Amygdala (tissue), 56 donors: ENCODE measurements at places on chromosomes 1 and 21.

- no peak for DNase-seq
These were observed 24.1 kb downstream of the TNNT2 start for GRCh38 chr1:201353186-201353940.

- no peak for DNase-seq
These were observed 59.8 kb upstream of the PPP2R5A start for GRCh38 chr1:212225416-212225815.

GRCh38 chr1:170669107-170669445 lies 5.1 kb downstream of the PRRX1 start:
- DNase-seq = no peak

DNA sequence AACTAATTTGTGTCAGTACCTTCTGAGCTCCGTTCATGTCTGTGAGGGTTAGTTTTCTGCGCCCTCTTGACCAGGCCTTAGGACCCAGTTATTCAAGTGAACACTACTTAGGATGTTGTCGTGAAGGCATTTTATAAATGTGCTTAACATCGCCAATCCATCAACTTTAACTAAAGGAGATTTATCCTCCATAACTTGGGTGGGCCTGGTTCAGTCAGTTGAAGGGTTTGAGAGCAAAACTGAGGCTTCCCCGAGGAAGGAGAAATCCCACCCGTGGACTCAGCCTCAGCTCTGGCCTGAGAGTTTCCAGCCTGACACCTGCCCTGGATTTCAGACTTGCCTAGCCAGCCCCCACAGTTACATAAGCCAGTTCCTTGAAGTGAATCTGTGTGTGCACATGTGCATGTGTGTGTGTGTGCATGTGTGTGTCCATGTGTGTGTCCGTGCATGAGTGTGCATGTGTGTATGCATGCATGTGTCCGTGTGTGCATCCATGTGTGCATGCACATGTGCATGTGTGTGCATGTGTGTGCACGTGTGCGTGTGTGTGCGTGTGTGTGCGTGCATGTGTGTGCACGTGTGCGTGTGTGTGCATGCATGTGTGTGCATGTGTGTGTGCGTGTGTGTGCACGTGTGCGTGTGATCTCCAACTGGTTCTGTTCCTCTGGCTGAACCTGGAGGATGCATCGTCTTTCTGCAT lies 62.1 kb upstream of the PDE9A start:
- no peak for DNase-seq

GRCh38 chr1:90834886-90835660 lies 118.0 kb upstream of the BARHL2 start:
- no peak for DNase-seq

DNA sequence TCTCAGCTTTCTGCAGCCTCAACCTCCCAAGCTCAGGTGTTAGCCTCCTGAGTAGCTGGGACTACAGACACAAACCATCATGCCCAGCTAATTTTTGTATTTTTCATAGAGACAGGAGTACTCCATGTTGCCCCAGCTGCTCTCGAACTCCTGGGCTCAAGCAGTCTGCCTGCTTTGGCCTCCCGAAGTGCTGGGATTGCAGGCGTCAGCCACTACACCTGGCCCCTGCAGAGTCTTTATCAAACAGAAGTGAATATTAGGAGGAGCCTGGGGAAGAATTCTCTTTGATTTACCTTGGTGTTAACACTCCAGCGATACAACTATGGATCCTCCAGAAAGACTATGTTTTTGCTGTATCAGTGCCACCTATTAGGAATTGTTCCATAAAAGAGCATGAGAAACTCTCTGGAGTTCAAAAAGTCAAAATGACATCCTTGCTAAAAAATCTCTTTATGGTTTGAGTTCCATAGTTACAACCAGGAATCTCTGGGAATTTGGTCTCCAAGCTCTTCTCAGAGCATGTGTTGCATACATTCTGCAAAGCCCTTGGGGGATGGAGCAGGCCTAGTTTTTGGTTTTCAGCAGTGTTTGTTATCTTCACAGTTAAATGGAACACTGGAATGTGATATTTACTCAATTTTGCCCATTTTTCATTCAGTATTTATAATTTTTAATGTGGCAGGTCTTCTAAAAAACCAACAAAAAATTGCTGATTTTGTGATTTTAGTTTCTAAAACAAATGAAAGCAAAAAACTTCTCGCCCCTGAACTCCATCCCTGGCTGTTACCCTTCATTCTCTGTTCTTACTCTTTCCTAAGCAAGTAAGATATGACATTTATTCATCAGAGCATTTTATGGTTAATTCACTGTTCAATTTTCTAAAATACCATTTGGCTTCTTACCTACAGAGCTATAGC lies 77.3 kb downstream of the OLFML2B start:
- no peak for DNase-seq

- no peak for DNase-seq
These were observed 587 bp downstream of the NKAIN1 start for GRCh38 chr1:31238986-31239613.

- DNase-seq = no peak
These were observed 26.2 kb downstream of the RHBDL2 start for GRCh38 chr1:38915352-38915948.

GRCh38 chr1:58768191-58768731 lies 15.6 kb downstream of the JUN start:
- DNase-seq = no peak

GRCh38 chr1:204523605-204524215 lies 7.5 kb downstream of the MDM4 start:
- DNase-seq = no peak

- DNase-seq = no peak
These were observed 42.3 kb downstream of the RXRG start for GRCh38 chr1:165402517-165403111.

DNA sequence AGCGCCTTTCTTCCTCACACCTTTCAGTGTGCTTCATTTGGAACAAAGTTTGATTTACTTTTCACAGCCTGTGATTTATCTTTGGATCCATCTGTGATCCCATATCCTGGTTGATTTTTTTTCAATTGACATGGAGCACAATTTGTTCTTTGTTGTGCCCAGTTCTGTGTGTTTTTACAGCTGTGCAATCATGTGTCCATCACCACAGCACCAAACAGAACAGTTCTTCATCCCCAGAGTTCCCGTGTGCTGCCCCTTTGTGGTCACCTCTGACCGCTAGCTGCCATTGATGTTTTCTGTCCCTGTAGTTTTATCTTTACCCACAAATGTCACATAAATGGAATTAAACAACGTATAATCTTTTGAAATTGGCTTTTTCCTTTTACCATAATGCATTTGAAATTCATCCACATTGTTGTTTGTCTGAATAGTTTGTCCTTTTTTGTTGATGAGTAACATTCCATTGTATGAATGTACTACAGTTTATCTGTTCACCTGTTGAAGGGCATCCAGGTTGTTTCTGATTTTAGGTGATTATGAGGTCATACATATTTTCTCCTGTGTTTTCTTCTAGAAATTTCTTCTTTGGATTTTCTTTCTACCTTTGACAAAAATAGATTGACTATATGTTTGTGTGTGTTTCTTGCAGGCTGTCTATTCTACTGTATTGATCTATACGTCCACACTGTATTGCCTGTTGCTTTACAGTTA lies 17.4 kb downstream of the MIGA1 start:
- DNase-seq = peak; percentile 43

- DNase-seq = no peak
These were observed 438.1 kb downstream of the LMO4 start for GRCh38 chr1:87766737-87767136.

GRCh38 chr1:240719953-240720700 lies 108.2 kb upstream of the GREM2 start:
- DNase-seq = no peak

DNA sequence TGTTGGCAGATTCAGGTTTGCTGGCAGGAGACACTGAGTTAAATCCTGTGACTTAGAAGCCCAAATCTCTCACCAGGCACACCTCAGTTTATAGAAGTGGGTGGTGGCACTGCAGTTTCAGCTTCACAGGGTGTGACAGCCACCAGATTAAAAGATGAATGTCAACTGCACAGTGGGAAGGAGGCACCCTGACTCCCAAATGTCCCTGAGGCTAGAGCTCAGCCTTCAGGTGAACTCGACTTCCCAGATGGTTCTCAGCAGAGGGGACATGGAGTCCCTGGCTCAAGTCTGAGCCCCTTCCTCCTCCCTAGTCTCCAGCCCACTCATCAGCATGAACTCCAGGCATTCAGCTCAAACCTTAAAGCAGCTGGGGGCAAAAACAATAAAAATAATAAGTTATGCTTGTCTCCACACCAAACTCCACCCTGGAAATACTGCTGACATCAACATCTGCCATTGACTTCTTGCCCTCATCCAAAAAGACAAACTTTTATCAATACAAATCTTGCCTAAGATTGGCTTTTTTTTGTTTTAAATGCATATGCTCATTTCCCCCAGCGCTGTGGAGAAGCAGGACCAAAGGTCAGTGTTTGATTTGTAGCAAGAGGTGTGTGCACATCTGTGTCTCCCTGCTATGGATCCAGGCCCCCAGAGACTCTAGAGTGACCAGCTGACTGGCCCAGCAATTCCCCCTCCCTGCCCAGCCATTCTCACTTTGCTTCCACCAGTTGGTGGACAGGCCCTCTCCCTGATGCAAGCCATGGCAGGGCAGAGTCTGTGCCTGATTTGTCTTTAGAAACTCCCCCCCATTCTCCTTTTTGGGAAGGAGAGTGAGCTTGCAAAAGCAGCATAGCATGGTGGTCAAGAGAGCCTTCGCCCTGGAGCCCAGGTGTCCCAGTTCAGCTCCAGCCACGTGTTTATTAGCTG lies 18.5 kb upstream of the S100A7 start:
- DNase-seq = no peak

DNA sequence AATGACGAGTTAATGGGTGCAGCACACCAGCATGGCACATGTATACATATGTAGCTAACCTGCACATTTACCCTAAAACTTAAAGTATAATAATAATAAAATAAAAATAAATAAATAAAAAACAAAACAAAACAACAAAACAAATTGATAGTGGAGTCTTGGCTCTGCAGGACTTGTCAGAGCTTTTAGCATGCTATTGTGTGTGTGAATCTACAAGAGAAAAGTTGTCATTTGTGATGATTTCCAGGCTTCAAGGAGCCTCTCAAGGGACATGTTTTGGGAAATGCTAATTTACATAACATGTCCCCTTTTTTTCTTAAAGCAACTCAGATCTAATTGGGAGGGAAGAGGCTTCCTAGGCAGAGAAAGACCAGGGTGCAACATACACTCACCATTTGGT lies 9.1 kb downstream of the IL22RA1 start:
- no peak for DNase-seq

- no peak for DNase-seq
These were observed 40.9 kb downstream of the PTAFR start for GRCh38 chr1:28135371-28136168.

GRCh38 chr1:245014247-245015029 lies 140.3 kb upstream of the KIF26B start:
- DNase-seq = no peak

- no peak for DNase-seq
These were observed 590.4 kb upstream of the PLXNA2 start for GRCh38 chr1:208834381-208835096.

- DNase-seq = no peak
These were observed 437.2 kb upstream of the PRMT6 start for GRCh38 chr1:106619080-106619826.

DNA sequence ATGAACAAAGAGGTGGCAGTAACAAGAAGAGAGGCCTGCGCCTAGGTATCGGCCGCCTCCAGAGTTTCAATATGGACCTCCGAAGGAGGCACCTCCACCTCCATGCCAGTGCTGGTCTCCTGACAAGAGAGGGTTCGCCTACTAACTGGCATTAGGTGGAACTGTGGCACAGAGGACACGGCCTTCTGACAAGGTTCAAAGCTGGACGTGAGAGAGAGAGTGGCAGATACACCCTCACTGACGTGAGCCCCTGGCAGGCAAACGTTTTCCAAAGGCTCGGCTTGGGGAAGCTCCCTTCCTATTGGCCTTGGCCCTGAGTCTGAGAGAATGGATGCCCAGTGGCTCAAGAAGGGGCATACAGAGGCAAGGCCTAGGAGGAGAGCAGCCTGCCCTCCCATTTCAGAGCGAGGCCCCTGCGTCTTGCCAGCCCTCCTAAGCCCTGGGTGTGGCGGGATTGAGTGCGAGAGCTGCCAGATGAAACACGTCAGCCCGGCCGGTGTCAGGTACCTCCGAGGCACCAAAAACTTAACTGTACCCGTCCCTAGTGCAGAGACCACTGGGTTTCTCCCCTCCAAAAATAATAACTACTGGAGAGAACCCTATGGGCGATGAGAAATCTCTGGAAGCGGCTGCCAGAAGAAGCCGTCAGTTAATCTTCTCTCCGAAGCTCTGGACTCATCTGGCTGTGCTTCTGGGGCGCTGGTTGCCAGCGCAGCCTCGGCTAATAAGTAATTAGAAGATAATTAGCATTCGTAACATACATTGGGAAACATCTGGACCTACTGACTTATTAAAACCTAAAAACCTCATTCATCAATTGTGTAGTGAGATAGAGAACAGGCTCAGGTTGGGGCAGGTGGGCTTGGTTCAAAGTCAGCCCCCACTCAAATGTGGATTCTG lies 283.6 kb downstream of the NPHP4 start:
- DNase-seq = no peak

DNA sequence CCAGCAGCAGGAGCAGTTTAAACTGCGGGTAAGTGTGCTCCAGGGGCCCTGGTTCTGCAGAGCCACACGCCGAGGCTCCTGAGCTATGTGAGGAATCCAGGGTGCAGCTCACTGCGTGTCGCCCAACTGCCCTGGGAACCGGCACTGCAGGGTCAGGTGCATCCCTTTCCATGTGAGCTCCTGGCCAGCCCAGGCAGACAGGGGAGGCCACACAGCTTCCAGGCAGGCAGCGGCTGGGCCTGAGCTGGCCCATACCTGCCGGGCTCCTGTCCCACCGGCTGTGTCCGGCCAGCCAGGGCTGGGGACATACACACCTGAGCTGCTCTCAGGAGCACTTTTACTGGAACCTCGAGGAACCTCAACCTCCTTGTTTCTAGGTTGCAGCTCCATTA lies 18.6 kb upstream of the COL18A1 start:
- DNase-seq = no peak

- DNase-seq = peak; percentile 30
These were observed 27.7 kb upstream of the PTGFRN start for GRCh38 chr1:116881879-116882520.

DNA sequence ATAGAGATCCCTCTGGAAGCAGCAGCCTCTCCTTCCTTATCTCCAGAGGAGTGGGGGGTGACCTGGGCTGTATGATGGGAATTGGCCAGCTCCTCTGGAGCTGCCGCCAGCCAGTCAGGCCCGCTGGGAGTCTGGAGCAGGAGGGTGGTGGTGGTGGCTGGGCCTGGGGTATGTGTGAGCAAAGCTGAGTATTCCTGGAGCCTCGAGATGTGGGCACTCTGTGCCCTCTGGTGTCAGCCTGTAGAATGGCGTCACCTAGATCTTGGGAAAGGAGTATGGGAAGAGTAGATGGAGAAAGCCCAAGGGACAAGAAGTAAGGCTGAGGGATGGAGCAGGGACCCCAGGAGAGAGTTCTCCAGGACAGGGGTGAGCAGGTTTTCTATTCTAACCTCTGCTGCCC lies 16.0 kb downstream of the VANGL2 start:
- no peak for DNase-seq

GRCh38 chr1:6703016-6703415 lies 1.4 kb upstream of the DNAJC11 start:
- no peak for DNase-seq

- no peak for DNase-seq
These were observed 154.0 kb downstream of the PSMG1 start for GRCh38 chr21:39029086-39029755.
